ENCODE measurements at places on chromosomes 2 and 18.

DNA sequence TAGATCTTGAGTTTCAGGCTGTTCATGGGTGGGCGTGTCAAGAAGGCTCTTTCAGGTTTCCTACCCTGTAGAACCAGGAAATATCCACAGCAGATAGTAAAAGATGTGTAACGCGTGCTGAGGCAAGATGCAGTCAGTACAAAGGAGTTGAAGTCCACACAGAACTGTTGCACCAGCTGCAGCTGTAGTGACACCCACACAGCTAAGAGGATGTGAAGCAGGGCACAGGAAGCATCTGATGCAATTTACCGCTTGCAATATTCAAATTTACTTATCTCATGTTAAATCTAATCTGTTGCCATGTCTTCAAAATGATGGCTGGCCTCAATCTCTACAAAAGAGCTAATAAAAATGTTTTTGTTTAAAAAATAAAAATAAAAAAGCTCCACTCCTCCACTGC, 132.8 kb downstream of the ARHGAP15 start:
- DNase-seq = peak; percentile 16

GRCh38 chr2:60148716-60149115, 404.7 kb downstream of the BCL11A start:
- no peak for DNase-seq

- DNase-seq = no peak
These were observed 437.4 kb downstream of the EPHA4 start for GRCh38 chr2:221134718-221135117.

DNA sequence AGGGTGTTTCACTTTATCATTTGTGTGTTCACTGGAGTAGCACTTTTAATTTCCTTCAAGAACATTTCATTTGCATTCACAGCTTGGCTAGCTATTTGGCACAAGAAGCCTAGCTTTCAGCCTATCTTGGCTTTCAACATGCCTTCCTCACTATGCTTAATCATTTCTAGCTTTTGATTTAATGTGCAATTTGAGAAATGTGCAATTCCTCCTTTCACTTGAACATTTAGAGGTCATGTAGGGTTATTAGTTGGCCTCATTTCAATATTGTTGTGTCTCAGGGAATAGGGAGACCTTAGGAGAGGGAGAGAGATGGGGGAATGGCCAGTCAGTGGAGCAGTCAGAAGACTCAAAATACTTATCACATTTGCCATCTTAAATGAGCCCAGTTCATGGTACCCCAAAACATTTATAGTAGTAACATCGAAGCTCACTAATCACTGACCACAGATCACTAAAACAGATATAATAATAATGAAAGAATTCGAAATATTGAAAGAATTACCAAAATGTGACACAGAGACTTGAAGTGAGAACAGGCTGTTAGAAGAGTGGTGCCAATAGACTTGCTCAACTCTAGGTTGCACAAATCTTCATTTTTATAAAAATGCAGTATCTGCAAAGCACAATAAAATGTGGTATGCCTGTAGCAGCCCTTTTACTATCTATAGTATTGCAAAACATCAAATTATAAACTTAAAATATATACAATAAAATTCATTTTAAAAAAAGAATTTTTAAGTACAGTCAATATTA, 561.2 kb downstream of the METTL4 start:
- DNase-seq = no peak

GRCh38 chr2:170944545-170944944, 15.5 kb downstream of the GORASP2 start:
- DNase-seq = no peak

- no peak for DNase-seq
These were observed 320.4 kb upstream of the HS6ST1 start for GRCh38 chr2:128639120-128639477.

GRCh38 chr2:216687646-216688045, 7.7 kb downstream of the IGFBP5 start:
- peak; percentile 20 for DNase-seq

DNA sequence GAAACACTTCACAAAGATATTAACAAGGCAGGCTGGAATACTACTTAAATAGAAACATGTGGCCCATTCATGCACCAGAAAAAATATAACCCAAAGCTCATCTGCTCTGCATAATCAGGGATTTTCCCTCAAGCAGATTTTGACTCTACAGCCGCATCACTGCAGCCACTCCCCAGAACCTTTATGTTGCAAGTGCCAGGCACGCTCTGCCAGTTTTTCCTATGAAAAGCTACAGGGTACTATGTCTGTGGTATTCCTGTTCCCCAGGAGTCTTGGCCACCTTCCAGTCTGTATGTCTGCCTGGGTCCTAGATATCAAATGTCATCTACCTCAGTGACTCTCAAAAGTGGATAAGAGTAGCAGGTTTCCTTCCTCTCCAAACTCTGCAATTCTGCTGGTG, 3.8 kb downstream of the COA5 start:
- no peak for DNase-seq

DNA sequence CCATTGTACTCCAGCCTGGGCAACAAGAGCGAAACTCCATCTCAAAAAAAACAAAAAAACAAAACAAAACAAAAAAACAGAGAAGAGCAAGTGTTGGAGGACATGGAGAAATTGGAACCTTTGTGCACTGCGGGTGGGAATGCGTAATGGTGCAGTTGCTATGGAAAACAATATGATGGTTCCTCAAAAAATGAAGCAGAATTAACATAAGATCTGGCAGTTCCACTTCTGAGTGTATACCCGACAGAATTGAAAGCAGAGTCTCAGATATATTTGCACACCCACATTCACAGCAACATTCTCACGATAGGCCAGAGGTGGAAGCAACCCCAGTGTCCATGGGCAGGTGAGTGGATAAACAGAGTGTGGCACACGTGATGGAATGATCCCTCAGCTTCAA, 11.0 kb upstream of the RALB start:
- DNase-seq = no peak

GRCh38 chr2:54653572-54654204, 69.8 kb upstream of the EML6 start:
- DNase-seq = no peak

GRCh38 chr2:236676136-236676873, 106.7 kb downstream of the ACKR3 start:
- no peak for DNase-seq

- DNase-seq = no peak
These were observed 4.0 kb downstream of the SLC4A3 start for GRCh38 chr2:219631406-219631891.

GRCh38 chr2:26618611-26619010, 22.6 kb downstream of the CIB4 start:
- no peak for DNase-seq

DNA sequence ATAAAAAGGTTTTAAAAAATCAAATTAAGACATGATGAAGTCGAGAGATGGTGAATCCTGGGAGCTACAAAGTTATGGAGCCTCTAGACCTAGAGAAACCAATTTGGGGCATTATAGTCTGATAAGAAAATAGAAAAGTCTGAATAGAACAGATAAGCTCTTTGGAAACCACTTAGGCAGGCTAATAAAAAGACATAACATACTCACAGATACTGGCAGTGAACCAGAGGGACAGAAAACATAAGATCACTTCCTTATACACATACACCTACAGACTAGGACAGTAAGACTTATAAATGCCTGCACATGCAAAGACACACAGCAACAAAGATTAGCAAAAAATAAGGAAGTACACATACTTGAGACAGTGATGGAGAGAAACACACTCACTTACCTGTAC, 20.0 kb downstream of the SMC6 start:
- no peak for DNase-seq

DNA sequence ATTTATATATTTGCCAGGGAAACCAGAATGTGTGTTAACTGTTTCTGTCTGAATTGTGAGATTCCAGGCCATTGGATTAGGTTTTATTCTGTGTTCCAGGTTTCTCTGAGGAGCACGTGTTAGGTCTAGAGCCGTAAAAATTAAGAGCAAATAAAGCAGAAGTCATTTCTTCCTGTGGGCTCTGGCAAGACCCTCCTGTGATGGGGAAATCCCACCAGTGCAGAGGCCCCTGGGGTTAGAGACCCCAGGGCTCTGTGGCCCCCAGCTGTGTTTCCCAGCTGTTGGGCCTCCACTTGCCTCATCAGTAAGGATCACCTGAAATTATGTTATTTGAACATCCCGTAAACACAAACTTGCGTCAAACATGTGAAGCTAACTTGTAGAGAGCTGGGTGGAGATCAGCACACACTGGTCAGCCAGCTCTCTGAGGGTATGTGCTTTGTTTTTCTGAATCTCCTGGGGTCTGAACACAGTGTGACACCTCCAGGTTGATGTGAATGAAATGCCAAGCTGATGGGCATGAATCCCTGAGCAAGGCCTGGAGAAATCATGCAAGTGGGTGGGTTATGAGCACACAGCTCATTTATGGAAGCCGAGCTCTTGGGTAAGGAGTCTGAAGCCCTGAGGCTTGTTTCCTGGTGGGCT, 50.3 kb downstream of the HK2 start:
- no peak for DNase-seq

GRCh38 chr2:86052676-86053075, 53.0 kb downstream of the POLR1A start:
- DNase-seq = no peak

DNA sequence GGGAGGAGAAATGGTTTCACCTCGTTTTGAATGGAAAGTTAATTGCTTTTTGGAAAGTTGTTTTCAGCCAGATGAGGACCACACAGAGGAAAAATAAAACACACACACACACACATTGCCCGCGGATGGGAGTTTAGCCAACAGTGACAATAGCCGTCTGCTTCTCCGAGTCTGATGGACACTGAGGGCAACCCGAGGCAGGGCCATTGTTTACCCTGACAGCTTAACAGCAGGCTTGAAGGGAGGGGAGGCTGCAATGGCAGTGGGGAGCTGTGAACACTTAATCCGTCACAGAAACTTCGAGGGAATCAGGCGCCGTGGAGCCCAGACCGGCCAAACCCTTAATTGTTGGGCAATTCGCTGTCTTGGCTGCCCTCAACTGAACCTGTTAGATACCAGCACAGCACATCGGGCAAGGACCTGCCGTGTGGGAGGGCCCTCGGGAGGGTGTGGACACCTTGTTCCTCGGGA, 145.9 kb downstream of the ACKR3 start:
- DNase-seq = no peak

DNA sequence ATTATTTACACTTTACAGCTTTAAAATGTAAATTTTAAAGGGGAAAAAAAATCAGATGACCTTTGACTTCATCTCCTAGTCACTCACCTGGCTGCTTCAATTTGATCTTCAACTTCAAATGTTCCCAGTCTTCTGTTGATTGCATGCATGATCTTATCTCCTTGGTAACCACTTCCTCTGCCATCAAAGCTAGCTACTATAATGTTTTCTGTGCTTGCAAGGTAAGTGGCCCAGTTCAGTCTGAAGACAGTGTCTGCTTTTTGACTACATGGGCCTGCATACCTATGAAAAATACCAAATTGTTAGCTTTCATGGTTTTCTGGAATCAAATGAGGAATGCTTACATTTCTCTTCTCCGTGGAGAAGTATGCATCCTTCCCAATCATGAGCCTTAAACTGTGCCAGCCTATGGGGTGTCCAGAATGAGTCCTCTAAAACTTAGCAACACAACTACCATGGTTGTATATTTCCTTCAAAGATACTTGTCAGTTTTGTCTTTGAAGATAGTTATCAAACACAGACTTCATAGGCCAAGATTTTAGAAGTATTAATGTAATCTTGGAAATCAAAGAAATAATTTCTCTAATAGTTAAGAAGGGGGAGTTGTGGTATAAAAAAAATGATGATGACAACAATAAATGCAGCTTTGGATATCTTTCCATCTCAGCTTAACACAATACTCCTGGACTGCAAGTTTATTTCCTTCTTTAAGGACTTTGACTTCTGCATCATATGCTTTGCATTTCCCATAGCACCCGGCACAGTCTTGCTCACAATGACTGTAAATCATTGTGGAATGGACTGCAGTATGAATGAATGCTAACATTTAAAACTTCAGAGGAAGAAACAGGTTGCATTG, 62.1 kb downstream of the DPP4 start:
- DNase-seq = no peak

DNA sequence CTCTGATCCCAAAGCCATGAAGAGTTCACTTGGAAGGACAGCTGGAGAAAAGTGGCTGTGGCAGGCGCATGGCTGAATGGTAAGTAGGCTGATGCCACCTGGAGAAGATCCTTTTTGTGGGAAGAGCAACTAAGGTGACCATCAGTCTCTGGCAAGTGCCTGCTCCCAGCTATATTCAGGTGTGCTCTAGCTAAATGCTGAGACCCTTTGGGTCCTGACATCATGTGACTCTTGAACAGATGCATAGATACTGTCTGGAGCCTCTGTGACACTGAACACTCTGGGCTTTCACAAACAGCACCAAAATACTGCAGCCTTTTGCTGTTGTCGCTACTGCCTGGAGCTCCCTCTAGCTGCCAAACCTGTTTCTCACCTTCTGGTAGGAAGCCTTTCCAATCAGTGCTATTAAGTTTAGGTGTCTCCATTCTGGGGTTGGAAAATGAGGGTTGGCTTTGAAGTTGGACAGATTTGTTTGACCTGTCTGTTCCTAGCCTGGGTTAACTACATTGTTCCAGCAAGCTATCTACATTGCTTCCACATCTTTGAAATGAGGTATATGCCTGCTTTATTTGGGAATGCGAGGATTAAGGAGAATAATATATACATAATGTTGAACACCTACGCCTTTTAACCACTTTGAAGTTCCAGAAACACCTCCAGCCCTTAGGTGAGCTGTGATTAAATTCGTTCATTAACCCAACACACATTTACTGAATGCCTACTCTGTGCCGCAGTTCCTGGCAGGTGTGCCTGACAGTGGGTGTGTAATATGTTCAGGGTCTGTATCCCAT, 3.1 kb downstream of the EGR4 start:
- DNase-seq = no peak

DNA sequence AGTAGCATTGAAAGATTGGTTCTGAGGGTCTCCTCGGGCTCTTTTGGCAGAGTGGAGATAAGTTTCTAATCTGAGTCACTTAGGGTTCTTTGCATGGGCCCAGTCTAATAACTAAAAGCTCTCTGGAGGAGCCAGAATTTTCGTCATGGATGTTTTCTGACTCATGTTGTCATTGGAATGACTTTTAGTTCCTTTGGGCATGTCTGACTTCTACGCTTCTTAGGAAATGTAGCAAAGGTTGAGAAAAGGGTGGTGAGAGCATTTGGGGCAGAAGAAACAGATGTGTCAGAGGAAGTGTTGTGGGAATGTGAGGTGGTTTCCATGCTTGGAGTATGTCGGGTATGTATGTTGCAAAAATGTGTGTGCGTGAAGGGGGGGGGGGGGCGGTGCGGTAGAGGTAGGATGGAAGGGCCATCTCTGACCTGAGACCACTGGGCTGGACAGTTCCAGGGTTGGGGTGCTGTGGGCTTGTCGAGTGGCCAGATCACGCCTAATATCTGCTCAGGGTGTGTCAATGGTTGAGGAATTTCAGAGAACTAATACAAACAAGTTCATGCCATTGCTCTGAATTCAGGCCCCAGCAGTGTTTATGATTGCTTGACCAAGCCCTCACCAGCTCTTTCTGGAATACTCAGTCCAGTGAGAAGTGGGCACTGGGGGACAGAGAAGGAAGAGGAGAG, 26.9 kb downstream of the KLHL29 start:
- no peak for DNase-seq

- no peak for DNase-seq
These were observed 21.4 kb upstream of the SPIRE1 start for GRCh38 chr18:12679183-12679786.
